ENCODE measurements at places on chromosomes 5 and 9.
A peak's percentile ranks its signal among the peaks of the same experiment; 100 is the strongest.

- no peak for DNase-seq
Measured at GRCh38 chr9:35716230-35716629, 15.8 kb downstream of the TLN1 start.

DNA sequence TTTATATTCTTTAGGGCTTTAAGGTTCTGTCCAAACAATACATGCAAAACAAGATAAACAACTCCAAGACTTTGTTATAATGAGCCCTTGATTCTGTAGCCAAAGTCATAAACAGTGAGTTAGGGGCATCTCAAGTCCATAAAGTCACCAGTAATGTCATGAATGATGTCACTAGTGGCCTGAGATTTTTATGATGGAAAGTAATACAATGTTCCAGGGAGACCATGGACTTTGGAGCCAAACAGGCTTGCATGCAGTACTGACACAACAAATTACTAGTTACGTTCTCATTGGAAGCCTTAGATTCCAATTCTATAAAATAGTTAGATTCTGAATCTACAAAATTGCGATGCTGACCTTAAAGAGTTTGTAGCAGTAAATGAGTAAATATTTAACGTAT is 280.0 kb downstream of the HINT1 start:
- DNase-seq: no peak

DNA sequence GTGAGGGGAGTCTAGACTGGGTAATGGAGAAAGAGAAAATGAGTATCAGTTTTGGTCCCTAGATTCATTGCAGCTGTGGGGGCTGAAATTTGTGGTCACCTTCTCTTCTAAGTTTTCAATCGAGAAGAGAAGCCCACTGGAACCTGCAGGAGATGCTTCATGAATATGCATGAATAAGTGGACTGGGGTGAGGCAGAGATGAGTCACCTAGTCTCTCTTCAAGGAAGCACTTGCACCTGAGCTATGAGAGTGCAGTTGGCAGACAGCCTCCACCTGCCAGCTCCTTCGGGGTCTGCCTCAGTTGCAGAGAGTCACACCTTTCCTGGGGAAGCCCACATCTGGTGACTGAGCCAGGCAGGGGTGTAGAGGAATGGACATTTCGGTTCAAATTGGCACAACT is 69.1 kb downstream of the ZNF366 start:
- DNase-seq: no peak

GRCh38 chr9:3528451-3528850 is 2.6 kb upstream of the RFX3 start:
- peak; percentile 82 for DNase-seq

DNA sequence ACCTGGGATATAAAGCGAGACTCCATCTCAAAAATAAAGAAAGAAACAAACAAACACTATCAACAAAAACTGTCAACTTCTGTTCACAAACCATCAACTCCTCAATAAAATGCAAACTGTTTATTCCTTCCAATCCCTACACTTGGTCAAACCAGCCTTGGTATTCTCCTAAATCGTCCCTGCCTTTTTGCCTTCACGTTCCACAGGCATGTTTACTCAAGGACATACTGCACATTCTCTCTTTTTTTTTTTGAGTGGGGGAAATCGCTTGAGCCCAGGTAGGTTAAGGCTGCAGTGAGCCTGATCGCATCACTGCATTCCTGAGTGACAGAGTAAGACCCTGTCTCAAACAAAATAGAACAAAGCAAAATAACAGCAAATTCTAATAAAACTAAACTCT is 13.0 kb downstream of the UBAP2 start:
- DNase-seq: no peak

DNA sequence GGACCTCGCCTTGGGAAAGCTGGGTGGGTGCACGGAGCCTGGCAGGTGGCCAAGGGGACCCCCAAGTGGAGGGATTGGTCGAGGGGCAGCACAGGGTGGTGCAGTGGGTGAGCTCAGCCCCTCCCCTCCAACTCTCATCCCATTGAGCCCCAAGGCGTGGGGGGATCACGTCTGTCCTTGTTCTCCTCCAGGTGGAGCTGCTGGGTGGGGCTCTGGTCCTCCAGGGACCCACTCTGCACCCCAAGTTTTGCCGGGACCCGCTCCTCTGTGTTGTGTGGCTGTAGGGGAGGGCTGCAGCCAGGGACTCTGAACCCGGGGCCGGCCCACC is 3.6 kb upstream of the FUT7 start:
- no peak for DNase-seq

DNA sequence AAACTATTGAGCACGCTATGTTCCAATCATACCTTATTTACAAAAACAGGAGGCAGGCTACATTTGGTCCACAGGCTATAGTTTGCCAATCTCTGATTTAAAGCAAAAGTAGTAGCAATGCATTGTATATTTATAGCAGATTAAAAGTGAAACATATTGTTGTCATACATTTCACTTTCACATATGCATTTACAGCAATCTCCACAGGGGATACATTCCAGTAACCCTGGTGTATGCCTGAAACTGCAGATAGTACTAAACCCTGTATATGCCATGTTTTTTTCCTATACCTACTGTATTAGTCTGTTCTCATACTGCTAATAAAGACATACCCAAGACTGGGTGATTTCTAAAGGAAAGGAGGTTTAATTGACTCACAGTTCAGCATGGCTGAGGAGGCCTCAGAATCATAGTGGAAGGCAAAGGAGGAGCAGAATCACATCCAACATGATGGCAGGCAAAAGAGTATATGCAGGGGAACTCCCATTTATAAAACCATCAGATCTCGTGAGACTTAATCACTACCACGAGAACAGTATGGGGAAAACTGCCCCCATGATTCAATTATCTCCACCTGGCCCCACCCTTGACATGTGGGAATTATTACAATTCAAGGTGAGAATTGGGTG is 5.9 kb upstream of the CSF1R start:
- no peak for DNase-seq
